ENCODE measurements at places on chromosomes 12 and 14.

GRCh38 chr12:69885658-69886057 lies 60.6 kb downstream of the MYRFL start:
- DNase-seq, result no peak

GRCh38 chr12:115001571-115002180 lies 317.7 kb upstream of the TBX3 start:
- no peak for DNase-seq

GRCh38 chr12:129332286-129332685 lies 479.0 kb downstream of the GLT1D1 start:
- no peak for DNase-seq

DNA sequence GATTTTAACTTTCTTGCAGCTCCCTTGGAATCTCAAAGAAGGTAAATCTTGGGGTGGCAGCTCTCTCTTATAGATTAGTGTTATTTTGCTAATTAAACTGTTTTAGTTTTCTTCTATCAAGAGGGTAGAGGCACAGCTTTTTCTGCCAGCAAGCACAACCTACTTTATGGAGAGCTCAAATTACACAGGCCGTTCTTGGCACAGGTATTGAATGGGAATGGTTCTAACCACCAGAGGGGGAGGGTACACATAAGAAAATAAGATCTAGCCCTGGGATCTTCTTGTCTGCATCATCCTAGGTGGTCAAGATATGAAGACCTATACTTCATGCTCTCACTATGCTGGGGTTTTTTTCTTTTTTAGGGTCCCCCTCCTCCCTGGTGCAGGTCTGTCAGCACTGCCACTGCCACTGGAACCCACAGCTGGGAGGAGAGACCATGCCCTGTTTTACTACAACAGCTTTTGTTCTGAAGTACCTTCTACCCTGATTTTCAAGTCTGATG lies 48.6 kb upstream of the STAC3 start:
- DNase-seq, result no peak

GRCh38 chr12:90958347-90958746 lies 3.4 kb upstream of the CCER1 start:
- no peak for DNase-seq

- no peak for DNase-seq
Measured at GRCh38 chr12:3757261-3757660, 4.4 kb upstream of the CRACR2A start.

GRCh38 chr12:32893458-32893857 lies 3.1 kb downstream of the PKP2 start:
- DNase-seq, result no peak

DNA sequence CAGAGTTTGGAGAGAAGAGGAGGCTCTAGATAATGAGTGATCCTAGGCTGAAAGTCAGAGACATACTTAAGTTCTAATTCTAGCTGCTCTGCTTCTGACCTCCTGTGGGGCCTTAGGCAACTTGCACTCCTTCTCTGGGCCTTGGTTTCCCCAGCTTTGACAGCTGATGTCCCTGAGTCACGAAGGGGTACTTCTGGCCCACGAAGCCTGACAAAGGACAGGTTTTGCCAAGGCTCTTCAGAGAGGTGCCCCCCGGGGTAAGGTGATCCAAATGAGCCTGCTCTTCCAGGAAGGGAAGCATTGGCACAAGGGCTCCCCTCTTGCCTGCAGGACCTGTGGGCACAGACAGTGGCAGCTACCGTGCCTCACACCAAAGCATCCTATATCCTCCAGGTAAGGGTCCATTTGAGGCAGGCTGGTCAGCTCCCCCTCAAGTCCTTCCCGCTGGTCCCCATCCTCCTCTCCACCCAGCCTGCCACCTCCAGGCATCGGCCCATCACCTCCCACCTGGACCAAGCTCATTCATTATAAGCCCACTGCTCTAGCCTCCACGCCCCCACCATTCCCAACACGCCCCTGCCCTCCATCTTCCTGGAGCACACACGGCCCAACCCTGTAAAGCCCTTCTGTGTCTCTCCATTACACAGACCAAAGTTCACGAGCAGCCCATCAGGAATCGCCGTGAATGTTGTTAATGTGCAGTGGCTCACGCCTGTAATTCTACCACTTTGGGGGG lies 1.9 kb upstream of the PPP1R13B start:
- no peak for DNase-seq

DNA sequence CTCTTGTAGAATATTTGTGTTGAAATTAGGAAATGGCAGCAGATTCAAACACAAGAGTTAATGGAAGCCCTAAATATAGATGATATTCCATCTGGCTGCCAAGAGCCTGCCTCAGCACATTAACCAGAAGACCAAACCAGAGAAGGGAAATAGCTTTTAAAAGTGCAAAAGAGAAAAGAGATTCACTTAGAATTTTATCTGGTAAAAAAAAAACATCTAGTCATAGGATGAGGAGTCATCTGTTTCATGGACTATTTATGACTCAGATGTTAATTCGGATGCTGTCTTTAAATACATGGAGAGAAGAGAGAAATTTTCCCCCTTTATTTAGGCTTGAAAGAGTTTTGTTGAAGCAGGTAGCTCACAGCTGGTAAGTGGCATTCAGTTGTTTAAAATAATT lies 201.6 kb upstream of the NUDT4 start:
- DNase-seq, result no peak

GRCh38 chr12:15979096-15980092 lies 68.3 kb downstream of the DERA start:
- DNase-seq, result no peak

DNA sequence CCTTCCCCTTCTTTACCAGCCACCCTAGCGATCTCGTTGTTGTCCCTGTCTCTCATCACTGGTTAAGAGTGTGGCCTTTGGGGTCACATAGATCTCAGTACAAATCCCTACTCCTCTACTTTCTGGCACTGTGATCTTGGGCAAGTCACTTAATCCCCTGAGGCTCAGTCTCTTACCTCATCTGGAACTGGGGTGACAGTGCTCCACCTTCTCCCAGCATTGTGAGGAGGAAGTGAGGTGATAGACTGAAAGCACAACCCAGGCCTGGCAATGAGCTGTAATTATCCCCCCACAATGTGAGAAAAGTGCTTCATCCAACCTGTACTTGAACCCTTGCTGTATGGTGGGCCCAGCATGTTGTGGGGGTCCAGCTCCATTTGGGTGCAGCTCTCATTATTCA lies 48.0 kb downstream of the IRAK3 start:
- no peak for DNase-seq

GRCh38 chr14:53757732-53758131 lies 198.9 kb downstream of the BMP4 start:
- no peak for DNase-seq

- no peak for DNase-seq
Measured at GRCh38 chr14:72515779-72516770, 377.8 kb downstream of the DPF3 start.

- DNase-seq, result no peak
Measured at GRCh38 chr14:101734246-101734847, 27.2 kb upstream of the PPP2R5C start.

DNA sequence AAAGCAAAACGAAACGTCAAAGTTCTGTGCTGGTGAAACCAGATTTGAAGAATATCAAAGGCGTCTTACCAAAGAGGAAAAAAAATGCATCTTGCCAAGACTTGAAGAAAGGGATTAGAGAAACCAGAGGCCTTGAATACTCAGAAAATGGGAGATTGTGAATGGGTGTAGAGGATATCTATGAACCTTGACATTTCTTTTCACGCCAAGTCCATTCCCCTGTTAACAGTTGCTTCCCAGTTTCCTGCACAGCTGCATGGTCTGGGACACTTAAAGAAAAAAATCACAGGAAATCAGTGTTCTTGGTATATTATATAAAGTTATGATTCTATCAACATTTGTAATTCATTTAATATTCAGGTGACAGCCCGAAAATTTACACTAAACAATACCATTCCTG lies 1.4 kb upstream of the GTF2A1 start:
- no peak for DNase-seq

DNA sequence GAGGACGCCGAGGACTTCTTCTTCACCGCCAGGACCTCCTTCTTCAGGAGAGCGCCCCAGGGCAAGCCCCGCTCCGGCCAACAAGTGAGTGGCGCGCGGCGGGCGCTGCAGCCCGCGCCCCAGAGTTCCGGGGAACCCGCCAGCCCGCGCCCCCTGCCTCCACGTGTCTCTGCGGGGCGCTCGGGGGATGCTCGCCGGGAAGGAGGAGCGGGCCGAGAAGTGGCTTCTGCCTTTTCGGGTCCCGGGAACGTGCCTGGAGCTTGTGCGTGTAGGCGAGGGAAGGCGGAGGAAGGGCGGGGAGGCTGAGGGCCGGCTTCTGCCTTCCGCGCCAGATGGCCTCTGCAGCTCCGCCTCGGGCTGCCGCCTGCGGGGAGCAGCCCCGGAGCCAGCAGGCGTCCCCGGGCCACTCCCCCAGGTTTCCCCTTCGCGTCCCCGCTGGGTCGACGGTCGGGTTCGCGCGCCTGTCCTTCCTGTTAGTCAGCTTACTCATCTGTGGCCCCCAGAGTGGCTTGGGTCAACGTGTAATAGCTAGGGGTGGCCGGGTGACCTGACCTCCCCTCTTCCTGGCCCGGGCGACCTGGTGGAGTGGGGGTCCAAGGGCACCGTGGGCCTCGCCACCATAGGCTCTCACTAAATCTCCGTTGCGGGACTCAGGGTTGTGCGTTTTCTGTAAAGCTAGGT lies 505 bp downstream of the RASSF3 start:
- DNase-seq, result peak; percentile 62

DNA sequence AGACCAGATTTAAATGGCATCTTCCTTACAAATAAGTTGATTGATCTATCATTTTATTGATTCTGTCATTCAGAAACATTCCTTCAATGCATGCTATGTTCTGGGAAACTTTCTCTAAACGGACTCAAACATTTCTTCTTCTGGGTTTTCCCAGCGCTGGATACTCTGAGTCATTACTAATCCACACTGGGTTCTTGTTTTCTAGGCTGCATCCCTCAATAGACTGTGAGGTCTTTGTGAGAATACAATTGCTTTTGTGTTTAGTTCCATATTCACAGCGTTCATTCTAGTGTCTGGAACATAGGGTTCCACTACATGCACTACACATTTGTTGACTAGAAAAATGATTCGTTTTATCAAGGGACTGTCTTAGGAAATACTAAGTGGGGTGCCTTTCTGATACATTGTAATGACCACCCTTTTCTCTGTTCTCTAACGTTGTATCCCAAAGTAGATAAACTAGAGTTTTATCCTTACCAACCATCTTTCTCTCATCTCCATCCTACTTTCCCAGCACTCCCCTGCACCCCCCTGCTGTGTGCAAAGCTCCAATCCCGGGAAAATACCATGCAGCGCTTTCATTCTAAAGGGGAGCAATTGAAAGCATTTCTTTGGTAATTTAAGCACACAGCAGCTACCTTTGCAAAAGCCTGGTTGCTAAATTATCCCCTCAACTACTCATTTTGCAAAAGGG lies 878.7 kb downstream of the DIO2 start:
- no peak for DNase-seq

GRCh38 chr14:76112889-76113624 lies 38.7 kb upstream of the GPATCH2L start:
- DNase-seq, result no peak

GRCh38 chr12:124413401-124413800 lies 118.5 kb downstream of the RFLNA start:
- DNase-seq, result no peak

DNA sequence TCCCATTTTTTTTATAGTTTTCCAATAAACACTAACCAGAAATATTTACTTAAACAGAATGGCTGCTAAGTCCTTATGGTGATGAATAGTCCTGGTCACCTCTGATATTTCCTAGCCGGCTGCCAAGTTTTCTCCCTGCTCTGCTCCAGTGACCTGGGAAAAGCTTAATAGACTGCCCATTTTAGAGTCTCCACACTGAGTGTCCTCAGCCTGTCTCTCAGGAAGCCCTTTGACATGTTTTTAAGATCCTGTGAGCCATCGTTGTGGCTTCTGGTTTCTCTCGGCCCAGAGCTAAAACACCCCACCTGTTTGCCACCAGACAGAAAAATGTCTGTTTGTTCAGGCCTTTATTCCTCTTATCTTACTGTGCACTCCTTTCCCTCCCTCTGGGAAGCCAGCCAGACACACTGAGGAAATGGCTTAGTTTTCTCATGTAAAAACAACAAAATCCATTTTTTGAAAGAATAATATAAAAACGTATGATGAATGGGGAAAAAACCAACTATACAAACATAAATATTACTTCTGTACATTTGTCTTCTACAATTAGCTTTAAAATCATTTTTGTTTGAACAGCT lies 25.4 kb upstream of the ALDH2 start:
- DNase-seq, result no peak

DNA sequence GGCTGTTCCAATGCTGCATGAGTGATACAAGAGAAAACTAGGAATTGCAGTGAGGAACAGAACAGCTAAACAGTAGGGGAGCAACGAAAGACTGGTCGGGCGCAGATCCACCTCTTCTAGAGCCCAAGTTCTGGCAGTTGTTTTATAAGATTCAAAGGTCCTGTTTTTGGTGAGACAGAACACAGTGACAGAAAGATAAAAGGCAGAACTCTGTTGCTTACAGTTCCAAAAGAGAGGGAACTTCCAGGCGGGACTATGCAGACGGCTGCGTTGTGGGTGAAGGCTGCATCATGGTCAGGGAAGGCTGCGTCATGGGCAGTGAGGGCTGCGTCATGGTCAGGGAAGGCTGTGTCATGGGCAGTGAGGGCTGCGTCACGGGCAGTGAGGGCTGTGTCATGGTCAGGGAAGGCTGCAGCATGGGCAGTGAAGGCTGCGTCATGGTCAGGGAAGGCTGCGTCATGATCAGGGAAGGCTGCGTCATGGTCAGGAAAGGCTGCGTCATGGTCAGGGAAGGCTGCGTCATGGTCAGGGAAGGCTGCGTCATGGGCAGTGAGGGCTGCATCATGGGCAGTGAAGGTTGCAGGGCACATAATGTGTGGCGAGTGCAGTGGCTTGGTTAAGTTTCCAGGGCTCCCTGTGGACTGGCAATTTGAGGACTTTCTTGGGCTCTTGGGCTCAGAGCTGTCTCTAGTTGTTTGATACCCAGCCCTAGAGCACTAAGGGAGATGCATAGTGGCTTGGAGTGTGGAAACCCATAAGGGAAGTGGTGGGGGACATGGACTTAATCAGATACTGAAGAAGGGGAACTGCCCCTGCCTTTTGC lies 619.9 kb downstream of the AACS start:
- no peak for DNase-seq

- no peak for DNase-seq
Measured at GRCh38 chr12:126704609-126705008, 1562.4 kb upstream of the TMEM132C start.

- no peak for DNase-seq
Measured at GRCh38 chr12:16955083-16955657, 349.2 kb upstream of the LMO3 start.

GRCh38 chr14:77219591-77219990 lies 38.0 kb downstream of the TMEM63C start:
- DNase-seq, result no peak

DNA sequence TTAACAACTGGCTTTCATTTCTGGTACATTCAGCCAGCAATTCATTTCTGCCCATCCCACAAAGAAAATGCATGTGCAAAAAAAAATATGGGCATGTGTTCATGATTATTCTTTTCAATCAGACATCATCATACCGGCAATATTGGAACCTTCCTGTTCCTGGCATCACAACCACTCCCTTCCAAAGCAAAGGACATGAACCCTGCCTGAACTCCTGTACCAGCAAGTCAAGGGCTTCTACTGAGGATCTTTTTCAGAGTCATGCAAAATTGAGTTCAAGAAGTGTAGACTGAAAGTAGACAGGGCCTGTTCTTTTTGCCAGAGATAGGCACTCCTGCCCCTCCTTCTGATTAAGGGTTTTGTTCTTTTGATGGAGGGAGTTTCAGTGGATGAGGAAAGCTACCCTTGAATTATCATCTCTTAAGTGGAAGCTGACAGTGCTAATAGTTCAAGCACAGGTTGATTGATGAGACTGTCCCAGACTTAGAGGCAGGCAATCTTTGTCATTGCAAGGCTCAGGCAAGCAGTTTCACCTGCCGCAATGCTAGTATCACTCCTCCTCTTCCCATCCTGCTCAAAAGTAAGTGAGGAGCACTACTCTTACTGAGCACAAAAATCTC lies 22.3 kb upstream of the DIO2 start:
- DNase-seq, result no peak
